Fibroblast of skin of right biceps (primary cell): ENCODE measurements at places on chromosomes 1 and 21.

DNA sequence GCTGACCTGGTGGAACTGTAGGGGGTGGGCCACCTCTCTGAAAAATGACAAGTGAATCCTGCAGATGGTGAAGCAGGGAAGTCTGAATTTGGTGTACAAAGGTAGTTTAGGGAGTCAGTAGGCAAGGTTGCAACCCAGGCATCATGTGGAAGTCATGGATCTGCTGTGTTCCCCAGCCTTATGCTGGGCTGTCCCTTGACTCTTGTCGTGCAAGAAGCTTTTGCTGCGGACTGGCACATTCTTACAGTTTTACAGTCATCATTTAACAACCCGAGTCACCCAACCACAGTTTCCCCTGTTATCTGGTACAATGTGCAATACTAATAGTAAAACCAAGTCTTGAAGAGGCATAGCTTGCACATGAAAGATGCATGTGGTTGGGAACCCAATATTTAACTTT, 13.2 kb downstream of the RHOU start:
- peak; percentile 31 for DNase-seq

GRCh38 chr1:65434760-65435159, 14.3 kb downstream of the LEPR start:
- peak; percentile 14 for DNase-seq

DNA sequence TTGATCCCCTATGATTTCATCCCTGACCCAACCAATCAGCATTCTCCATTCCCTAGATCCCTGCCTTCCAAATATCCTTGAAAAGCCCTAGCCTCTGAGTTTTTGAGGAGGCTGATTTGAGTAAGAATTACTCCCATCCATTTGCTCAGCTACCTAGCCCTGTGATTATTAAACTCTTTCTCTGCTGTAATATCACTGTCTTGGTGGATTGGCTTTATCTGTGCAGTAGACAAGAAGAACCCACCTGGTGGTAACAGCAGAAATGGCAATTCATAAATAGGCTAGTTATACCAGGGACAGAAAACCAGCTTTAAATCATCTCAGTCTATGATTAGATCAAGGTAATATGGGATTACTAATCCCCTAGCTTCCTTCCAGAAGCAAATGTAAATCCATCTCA, 13.0 kb downstream of the IL20 start:
- no peak for DNase-seq

DNA sequence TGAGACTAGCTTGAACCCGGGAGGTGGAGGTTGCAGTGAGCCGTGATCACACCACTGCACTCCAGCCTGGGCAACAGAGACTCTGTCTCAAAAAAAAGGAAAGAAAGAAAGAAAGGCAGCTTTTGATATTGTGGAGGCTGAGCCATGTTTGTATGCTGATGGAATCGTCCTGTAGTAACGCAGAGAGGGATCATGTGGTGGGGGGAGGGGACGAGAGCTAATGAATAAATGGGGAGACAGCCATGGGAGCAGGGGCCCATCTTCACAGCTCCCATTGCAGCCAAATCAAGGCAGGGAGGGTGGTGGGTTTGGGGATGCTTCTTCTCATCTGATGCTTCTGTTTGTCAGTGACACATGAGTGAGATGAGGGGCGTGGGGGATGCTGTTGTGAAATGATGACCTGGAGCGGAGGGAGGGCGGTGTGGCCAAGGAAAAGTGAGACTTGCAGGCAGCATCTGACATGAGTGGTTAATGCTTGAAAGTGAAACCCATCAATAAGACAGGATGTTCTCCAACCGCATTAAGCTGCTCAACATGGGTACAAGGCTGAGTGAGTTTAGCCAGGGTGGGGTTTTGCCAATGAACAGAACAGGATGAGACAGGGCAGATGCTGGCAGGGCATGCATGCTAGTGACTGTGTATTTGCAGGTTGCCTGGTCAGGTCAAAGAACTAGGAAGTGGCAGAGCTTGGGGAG, 16.7 kb downstream of the SPATA21 start:
- DNase-seq: no peak

- peak; percentile 85 for DNase-seq
These were observed 6.6 kb downstream of the SGIP1 start for GRCh38 chr1:66540434-66541032.

GRCh38 chr1:243520831-243521230, 265.0 kb downstream of the SDCCAG8 start:
- no peak for DNase-seq

DNA sequence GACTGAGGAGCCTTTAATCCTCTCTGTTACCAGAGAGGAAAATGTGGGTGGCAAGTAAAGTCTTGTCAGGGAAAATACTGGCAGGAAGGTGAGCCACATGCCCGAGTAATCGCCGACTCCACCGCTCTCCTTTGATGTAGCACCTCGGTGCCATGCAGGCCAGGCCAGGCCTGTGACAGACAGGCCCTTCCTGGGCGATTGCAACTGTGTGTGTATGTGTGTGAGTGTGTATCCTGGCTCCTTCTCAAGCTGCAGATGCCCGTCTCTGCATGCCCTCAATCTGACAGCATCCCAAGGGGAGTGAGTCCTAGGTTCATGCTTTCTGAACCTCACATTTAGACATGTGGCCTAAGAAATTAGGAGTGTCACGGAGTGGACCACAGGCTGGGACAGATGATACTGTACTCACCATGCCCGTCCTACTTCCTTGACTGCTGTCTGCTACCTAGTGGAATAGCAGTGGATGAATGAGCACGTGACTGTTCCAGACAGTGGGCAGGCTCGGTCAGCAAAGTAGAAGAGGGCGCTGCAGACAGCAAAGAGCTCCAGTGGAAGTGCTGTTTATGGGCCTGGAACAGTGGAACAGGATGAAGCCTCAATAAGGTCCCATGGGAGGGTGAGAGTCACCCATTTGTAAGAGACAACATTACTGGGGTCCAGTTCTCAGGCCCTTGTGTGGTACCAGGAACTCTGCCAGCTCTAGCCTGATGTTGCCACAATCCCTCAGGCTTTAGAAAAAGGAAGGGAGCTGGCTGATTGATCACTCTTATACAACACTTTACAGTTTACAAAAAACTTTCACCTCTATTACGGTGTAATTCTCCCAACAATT, 25.3 kb downstream of the SERTAD4 start:
- DNase-seq: no peak

DNA sequence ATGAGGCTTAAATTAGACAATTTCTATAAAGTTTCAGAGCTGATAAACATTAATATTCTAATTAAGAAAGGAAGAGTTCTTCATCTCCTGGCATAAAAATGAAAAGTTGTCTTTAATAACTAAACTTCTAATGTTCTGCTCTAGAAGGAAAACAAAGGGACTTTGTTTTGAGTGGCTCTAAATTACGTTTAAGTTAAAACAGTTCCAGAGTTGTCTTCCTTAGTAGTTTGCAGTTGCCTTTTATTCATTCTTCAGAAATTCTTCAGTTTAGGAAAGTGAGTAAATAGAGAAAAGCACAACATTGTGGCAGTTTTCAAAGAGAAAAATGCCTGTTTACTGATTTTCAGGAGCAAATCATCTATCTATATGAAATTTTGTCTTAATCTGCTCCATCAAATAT, 86.9 kb downstream of the TTC3 start:
- no peak for DNase-seq

GRCh38 chr1:222697826-222698225, 14.5 kb downstream of the AIDA start:
- DNase-seq: peak; percentile 14

DNA sequence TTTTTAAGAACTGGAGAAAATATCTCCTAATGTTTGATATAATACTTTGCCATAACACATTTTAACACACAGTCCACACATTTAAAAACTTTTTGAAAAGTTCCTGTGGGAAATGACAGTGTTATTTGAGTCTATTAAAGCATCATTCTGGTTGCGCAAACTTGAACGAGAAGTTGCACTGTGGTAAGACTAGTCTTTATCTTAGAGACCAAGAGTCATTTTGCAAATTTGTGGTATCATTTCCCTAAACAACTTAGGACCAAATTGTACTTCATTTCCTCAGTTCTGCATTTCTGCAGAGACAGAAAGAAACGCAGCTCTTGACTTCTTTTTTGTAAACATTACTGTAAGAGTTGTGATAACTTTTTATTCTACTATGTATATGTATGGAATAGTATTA, at the start of gene RGS18:
RGS18 (plus strand) TSS at position 282 of the 400 bp plus-strand sequence. CDS start 176 bp downstream, outside the sequence.
- DNase-seq: peak; percentile 36

DNA sequence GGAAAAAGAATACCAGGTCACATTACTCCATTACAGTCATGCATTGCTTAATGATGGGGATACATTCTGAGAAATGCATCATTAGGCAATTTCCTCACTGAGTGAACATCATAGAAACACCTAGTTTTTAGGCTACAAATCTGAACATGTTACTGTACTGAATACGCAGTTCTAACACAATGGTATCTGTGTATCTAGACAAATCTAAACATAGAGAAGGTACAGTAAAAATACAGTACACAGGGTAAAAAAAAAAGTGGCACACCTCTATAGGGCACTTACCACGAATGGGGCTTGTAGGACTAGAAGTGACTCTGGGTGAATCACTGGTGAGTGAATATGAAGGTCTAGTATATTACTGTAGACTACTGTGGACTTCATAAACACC, 115.7 kb downstream of the AKT3 start:
- no peak for DNase-seq

DNA sequence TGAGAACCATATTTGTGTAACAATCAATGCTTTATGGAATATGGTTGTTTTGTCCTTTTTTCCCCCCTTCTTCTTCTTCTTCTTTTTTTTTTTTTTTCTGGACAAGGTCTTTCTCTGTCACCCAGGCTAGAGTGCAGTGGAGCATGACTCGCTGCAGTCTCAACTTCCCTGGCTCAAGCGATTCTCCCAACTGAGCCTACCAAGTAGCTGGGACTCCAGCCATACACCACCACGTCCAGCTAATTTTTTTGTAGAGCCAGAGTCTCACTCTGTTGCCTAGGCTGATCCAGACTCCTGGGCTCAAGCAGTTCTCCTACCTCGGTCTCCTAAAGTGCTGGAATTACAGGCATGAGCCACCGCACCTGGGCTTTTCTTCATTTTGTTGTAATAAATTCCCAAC, 86.7 kb downstream of the FMN2 start:
- no peak for DNase-seq

GRCh38 chr1:55827350-55827749, 612.2 kb upstream of the USP24 start:
- peak; percentile 97 for DNase-seq

GRCh38 chr1:70057500-70057899, 147.9 kb downstream of the LRRC40 start:
- no peak for DNase-seq

DNA sequence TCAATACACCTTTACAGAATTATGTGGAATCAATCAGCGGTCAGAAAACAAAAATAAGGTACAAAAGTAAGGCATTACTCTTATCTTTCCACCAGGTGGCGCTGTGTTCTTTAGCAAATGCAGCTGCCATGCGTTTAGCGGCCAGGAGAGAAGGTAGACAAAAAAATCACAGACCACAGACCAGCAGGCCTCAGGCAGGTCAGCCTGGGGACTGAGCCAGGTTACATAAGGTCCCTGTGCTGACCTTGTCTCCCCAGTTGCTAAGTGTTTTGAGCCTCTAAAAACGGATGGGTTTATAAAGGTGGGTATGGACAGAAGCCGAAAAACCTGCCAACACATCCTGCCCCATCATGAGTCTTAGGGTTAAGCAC, 2.8 kb downstream of the RGS16 start:
- peak; percentile 67 for DNase-seq

DNA sequence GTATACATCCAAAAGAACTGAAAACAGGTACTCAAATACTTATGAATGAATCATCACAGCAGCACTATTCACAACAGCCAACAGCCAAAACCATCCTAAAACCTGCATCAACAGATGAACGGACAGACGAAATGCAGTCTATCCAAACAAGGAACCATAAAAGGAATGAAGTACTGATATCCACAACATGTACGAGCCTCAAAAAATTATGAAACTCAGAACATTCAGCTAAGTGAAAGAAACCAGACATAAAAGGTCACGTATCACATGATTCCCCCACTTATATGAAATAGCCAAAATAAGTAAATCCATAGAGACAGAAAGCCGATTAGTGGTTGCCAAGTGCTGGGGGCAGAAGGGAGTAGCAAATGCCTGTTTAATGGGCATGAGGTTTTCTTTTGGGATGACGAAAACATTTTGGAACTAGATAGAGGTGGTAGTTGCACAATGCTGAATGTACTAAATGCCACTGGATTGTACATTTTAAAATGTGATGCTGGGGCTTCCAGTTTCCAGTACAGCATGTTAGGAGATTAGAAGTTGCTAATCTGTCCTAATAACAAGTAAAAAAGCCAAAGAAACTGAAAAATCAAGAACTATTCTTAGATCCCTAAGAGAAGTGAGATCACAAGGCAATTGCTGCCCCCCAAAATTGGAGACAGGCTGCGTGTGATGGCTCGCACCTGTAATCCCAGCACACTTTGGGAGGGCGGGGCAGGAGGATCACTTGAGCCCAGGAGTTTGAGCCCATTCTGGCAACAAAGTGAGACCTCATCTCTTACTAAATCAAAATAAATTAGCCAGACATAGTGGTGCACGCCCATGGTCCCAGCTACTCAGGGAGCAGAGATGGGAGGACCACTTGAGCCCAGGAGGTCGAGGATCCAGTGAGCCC, 25.3 kb downstream of the CLSTN1 start:
- DNase-seq: no peak

DNA sequence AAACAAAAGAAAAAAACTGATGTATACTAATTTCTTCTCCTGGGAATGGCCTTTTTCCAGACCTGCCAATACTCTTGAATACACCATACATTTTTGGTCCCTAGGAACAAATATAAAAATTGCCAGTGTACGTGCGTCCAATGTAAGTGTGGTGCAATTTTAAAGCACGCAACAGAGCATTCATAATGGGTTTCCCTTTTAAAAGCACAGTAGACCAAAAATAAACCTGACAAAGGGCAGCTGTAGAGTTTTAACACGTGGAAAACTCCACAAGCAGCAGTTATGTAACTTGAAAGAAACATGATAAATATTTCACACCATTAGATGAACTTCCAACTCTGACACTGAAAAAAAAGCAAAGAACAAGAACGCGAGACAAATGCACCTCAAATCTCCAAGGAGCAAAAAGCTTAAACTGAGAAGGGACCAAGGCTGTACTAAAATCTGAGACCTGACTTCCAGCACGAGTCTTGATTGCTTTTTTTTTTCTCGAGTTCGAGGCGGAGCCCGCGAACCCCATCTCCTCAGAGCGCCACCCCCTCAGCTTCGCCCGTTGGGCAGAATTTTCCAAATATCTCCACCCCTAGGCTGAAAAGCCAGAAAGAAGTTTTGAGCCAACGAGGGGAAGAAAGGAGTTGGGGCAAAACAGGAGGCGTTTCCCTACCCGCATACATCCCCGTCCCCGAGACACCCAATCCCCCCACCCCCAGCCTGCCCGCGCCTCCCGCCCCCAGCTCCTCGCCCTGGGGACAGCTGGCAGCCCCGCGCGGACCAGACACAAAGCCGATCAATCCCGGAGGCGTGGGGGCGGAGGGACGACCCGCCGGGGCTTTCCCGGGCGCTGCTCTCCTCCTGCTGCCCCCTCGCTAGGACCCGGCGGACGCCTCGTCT, at the start of gene JAM2:
JAM2 (plus strand) TSS at position 599 of the 891 bp plus-strand sequence. CDS start 564 bp downstream, outside the sequence.
- DNase-seq: peak; percentile 47

DNA sequence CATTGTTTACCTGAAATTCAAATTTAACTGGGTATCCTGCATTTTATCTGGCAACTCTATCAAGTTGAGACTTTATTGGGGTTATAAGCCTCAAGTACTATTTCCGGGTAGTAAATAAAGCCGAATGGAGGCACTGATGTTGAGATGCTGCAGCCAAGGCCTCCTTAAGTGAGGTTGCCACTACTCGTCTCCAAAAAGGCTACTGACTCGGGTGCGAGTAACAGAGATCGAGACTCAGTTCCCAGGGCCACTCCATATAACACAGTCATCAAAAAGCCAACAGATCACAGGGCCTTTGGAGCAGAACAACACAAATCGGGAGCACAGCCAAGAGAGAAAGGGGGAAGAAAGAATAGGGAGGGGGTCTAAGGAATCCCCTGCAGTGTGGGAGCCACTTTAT, 524 bp downstream of the COPA start:
- DNase-seq: peak; percentile 12

GRCh38 chr1:108719656-108720435, 7.1 kb downstream of the FNDC7 start:
- DNase-seq: peak; percentile 95
